ENCODE measurements at places on chromosomes 4 and X.

GRCh38 chr4:127249066-127249766, 383.5 kb upstream of the INTU start:
- no peak for DNase-seq

DNA sequence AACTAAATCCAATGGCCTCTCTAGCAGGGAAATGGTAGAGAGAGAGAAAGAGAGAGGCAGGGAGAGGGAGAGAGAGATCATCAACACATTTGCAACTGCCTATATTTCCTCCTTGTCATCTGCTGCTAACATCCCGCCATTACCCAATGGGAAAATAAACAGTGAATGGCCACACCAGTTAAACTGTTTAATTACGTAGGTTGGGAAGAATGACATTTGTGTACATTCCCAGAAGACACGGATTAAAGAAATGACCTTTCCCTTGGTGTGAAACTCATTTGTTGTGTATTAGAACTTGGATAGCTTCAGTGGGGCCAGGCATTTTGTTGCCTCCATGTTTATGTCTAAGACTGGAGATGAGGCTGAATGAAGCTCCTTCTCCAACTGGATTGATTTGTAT, 95.8 kb upstream of the GPC4 start:
- DNase-seq: no peak

DNA sequence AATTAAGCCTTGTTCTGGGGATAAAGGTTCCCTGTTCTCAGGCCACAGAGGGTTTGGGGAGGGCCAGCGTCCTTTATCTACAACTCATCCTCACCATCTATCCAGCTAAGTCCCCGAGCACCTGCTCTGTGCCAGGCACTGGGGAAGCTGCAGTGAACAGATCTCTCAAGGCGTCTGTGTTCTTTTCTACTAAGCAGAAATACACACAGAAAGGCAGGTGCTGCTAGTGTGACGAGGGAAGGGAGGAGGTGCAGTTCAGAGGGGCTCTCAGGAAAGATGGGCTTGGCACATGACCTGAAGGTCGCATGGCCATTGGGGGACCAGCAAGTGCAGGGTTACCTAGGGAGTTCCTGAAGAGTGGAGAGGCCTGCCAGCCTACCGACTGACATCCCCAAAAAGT, 352.2 kb downstream of the NR3C2 start:
- DNase-seq: no peak

GRCh38 chr4:60944060-60944459, 256.1 kb upstream of the ADGRL3 start:
- DNase-seq: no peak

DNA sequence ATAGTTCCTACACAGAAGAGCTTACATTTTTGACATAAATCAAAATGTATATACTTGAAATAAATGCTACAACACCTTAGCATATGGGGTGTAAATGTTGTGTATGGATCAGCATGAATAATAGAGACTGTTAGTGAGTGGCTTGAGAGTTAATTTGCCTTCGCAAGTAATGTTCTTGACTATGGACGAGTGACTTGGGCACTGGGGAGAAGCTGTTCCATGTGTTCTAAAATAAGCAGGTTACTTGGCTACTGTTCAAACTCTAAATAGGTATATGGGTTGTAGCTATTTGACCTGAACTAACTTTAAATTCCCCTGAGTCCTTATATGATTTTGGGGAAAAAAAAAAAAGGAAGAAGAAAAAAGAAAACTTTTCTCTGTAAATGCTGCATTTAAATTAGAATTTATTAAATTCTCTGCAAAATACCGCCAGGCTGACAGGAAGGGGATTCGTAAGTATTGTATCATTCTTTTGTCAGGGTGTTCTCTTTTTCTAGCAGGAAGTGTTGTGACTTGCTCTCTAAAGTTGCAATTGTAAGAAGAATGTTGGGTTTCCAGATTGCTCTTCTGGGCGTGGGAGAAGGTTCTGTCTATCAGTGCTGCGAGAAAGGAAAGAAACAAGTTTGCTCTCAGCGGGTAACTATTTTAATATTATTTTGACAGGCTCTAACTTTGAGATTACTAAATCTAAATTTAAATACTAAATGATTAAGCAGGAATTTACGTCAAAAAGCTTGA, 32.2 kb downstream of the PLS3 start:
- no peak for DNase-seq

- no peak for DNase-seq
Observed at GRCh38 chr4:80839281-80839680, 191.2 kb upstream of the BMP3 start.
